Ovary (tissue), 10 donors: ENCODE measurements at places on chromosomes 6 and 20. TPM values are rescaled to one million over a fixed set of nuclear protein-coding genes. Genes with fewer than 3 reads are reported as not detected.
A peak's percentile ranks its signal among the peaks of the same experiment; 100 is the strongest.

DNA sequence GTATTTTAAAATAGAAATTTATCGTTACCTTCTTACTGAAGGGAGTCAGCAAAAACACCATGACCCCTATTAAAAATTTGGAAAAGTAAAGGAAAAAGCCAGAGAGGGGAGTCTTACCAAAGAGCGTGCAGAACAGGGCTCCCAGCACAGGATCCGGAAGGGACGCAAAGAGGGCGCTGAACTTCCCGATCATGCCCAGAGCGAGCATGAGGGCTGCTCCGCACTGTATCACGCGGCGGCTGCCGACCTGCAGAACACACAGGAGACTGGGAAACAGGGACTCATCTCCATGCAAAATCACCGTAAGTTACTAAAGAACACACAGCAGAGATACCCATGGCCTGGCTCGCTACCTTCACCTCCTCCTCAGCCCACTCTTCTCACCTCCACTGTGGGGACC, 138.6 kb downstream of the SLC23A2 start:
- DNase-seq, result no peak
- H3K36me3 ChIP-seq, result no peaks in the 10 kb centered on the region
- H3K27ac ChIP-seq, result no peak overlapping the region
- no peak overlapping the region for H3K4me3 ChIP-seq
- H3K4me1 ChIP-seq, result no peaks in the 10 kb centered on the region

Gene RHAG
- not detected for total RNA-seq

DNA sequence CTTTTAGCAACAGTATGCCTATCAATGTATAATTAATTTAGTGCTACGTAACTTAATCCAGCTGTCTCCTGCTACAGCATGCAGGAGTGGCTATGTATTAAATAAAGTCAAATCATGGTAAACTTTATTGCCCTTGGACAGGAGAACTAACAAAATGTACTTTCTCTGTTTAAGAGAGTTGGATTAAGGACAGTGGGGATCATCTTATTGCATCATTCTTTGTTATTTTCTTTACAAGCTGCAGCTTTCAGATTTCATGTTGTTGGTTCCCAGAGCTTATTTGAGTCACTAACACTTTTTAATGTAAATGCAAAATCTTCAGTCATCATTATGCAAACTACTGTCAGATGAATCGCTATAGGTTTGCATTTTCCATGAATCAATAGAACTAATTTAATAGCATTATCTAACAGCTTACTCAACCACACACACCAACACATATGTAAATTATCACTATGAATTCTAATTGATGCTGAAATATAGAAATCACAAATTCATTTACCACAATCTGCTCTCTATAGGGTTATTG, 424.7 kb downstream of the MMUT start:
- DNase-seq, result no peak
- H3K36me3 ChIP-seq, result no peaks in the 10 kb centered on the region
- H3K27me3 ChIP-seq, result no peaks in the 10 kb centered on the region
- no peak overlapping the region for H3K27ac ChIP-seq
- no peaks in the 10 kb centered on the region for H3K4me1 ChIP-seq

GRCh38 chr20:63029358-63030121, 22.8 kb upstream of the BHLHE23 start:
- no peak overlapping the region for H3K4me3 ChIP-seq

GRCh38 chr6:101275251-101275650, 118.3 kb upstream of the GRIK2 start:
- no peaks in the 10 kb centered on the region for H3K4me1 ChIP-seq
- no peak overlapping the region for H3K27ac ChIP-seq
- no peaks in the 10 kb centered on the region for H3K27me3 ChIP-seq
- DNase-seq, result no peak
- no peaks in the 10 kb centered on the region for H3K36me3 ChIP-seq

- H3K4me3 ChIP-seq, result no peak overlapping the region
- DNase-seq, result no peak
- H3K27ac ChIP-seq, result no peak overlapping the region
- H3K27me3 ChIP-seq, result no peaks in the 10 kb centered on the region
- H3K4me1 ChIP-seq, result peaks cover 5% of the 10 kb centered on the region
These were observed 180.1 kb upstream of the PDE10A start for GRCh38 chr6:165843121-165843520.

Gene LHFPL5
- total RNA-seq, result not detected

- no peak for DNase-seq
- no peak overlapping the region for H3K4me3 ChIP-seq
- H3K27ac ChIP-seq, result peak overlapping the region; percentile 6
- H3K4me1 ChIP-seq, result peaks cover 17% of the 10 kb centered on the region
These were observed 97.7 kb downstream of the LY86 start for GRCh38 chr6:6686176-6686575.

Gene BCAS4
- total RNA-seq, result 3.3 TPM

- DNase-seq, result no peak
- H3K27ac ChIP-seq, result no peak overlapping the region
- no peaks in the 10 kb centered on the region for H3K36me3 ChIP-seq
- H3K4me1 ChIP-seq, result peaks cover 2% of the 10 kb centered on the region
These were observed 97.4 kb downstream of the RIN2 start for GRCh38 chr20:19855416-19855815.

DNA sequence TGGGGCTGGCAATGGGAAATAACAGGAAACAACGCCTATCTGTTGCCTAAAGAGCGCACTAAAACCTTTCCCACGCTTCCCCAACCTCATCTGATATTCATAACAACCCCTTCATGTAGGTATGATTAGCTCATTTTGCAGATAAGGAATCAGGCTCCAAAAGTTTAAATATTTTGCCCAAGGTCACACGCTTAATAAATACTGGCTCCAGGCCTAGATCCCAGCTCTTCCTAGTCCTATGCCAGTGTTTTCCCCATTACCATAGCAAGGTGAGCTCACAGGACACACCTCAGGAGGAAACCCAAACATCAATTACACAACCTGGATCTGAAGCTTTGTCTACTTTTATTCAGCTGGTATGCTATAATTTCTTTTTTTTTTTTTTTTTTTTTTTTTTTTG, 19.6 kb downstream of the MBOAT1 start:
- no peak overlapping the region for H3K4me3 ChIP-seq
- no peak for DNase-seq
- no peaks in the 10 kb centered on the region for H3K36me3 ChIP-seq
- H3K4me1 ChIP-seq, result peaks cover 2% of the 10 kb centered on the region
- no peaks in the 10 kb centered on the region for H3K27me3 ChIP-seq
- H3K27ac ChIP-seq, result no peak overlapping the region

- no peaks in the 10 kb centered on the region for H3K27me3 ChIP-seq
- no peak overlapping the region for H3K27ac ChIP-seq
- no peaks in the 10 kb centered on the region for H3K4me1 ChIP-seq
These were observed 7.7 kb upstream of the IRF4 start for GRCh38 chr6:383856-384255.

Gene SDCBP2
- 3.0 TPM for total RNA-seq

DNA sequence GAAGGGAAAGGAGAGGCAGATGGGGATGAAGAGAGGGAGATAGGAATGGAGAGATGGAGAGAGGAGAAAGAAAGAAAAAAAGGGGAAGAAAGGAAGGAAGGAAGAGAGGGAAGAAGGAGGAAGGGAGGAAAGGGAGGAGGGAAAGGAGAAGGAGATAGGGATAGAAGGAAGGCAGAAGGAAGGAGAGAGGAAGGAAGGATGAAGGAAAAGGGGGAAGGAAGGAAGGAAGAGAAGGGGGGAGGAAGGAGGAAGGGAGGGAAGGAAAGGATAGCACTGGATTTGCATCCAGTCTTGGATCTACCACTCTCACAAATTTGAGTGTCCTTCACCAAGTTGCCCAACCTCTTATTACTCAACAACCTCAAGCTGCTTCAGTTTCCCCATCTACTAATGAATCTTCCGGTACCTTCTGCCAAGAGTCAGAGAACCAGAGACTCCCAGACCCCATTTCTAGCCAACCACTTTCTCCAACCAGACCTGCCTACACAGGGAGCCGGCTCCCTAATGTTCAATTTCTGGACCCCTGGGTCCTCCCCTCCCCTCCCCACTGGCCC, 79.7 kb upstream of the FOXP4 start:
- no peak overlapping the region for H3K27ac ChIP-seq
- no peak overlapping the region for H3K4me3 ChIP-seq
- no peaks in the 10 kb centered on the region for H3K27me3 ChIP-seq
- peaks cover 6% of the 10 kb centered on the region for H3K4me1 ChIP-seq
- DNase-seq, result no peak

GRCh38 chr6:10963113-10963512, 76.3 kb downstream of the SYCP2L start:
- no peaks in the 10 kb centered on the region for H3K27me3 ChIP-seq
- no peak overlapping the region for H3K27ac ChIP-seq
- H3K4me1 ChIP-seq, result peaks cover 2% of the 10 kb centered on the region
- no peak for DNase-seq
- H3K4me3 ChIP-seq, result no peak overlapping the region
- no peaks in the 10 kb centered on the region for H3K36me3 ChIP-seq

Gene TFAP2B
- total RNA-seq, result not detected

Gene MBOAT1
- total RNA-seq, result 12.7 TPM

DNA sequence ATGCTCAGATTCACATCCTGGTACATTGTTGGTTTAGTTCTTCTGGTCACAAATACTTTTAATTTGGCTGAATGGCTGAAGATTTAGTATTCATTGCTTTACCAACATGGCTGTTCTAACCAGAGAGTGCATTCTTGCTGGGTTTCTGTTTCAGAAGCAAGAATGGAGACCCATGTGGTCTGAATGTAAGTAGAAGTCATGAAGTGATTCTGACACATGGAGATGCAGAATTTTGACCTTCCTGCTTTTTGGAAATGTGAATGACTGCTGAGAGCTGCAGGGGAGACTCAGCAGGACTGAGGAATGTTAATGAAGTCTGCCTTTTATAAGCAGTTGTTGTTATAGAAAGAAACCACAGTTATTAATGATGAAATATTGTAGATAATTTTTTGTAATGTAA, 576.1 kb upstream of the MARCKS start:
- no peaks in the 10 kb centered on the region for H3K27me3 ChIP-seq
- no peak overlapping the region for H3K4me3 ChIP-seq
- H3K27ac ChIP-seq, result no peak overlapping the region
- no peaks in the 10 kb centered on the region for H3K4me1 ChIP-seq
- DNase-seq, result no peak

Gene ACTL10
- total RNA-seq, result 1.0 TPM

DNA sequence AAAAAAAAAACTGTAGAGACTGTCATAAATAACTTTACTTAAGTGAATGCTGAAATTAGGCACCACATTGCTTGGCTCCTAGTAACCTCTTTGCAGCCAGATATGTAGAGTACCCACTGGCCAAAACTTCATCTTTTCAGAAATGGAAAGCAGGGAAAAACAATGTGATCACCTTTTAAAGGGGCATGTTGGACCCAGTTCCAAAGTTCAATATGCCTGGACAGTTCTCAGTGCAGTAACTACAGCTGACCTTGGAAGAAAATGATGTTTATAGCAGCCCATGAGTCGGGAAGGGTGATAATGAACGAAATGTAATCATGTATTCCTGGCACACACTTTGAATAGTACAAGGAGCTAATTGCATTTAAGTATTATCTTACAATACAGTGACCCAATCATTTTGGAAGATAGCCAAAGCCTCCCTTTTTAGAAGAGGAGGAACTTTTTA, 93.6 kb upstream of the TAB2 start:
- no peak for DNase-seq
- peaks cover 13% of the 10 kb centered on the region for H3K4me1 ChIP-seq
- H3K27ac ChIP-seq, result no peak overlapping the region

DNA sequence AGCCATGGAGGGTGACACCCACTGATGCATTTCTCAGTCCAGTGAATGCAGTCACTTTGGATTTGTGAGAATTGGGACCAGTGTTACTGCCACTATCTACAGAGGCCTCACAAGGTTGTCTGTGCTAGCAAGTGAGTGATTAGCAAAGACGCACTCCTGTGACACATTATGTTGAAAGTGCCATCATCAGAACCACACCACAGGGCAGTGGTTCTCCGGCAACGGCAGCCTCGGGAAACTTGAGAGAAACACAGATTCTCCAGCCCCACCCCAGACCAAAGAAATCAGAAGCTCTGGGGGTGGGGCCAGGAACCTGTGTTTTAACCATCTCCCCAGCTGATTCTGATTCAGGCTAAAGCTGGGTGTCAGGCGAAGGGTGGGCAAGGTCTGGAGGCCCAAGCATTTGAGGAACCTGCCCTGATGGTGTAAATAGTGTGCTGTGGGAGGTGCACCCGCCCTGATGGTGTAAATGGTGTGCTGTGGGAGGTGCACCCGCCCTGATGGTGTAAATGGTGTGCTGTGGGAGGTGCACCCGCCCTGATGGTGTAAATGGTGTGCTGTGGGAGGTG, 39.9 kb downstream of the TMEM242 start:
- H3K36me3 ChIP-seq, result no peaks in the 10 kb centered on the region
- no peaks in the 10 kb centered on the region for H3K4me1 ChIP-seq
- no peak for DNase-seq
- H3K27me3 ChIP-seq, result no peaks in the 10 kb centered on the region
- H3K4me3 ChIP-seq, result no peak overlapping the region

DNA sequence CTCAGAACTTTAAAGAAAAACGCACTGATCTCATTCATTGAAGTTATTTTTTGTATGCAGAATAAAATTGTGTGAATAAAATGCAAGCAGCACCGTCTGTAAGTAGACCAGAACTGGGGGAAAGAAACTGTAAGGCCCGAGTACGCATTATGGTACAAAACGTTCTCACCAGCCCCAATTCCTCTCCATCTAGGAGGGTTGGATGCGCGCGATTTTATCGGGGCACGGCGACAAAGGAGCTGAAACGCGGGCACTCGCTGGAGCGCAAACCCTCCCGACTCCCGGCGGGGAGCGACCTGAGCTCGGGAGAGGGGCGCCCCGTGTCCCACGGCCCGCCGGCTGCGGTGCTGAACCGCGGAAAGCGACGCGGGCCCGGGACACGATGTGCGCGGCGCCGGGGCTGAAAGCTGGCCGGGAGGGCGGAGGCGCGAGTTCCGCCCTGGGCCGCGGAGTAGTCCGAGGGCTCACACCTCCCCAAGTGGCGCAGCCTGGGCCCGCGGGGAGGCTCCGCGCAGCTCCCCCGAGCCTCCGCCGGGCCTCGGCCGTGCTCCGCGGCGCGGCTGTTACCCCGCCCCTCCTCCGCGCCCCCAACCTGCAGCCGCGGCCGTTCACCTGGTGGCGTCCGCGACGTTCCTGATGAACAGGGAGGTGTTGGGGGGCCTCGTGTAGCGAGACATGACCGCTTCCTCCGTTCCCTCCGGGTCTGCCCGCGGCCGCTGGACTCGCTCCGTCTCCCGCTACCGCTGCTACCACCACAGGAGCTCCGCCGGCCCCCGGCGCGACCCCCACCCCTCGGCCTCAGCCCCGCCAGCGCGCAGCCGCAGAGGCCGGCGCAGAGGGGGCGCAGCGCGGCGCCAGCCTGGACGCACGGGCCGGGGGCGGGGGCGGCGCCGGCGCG, at the start of gene SRSF12:
SRSF12 (minus strand) TSS at position 861 of the 898 bp plus-strand sequence; CDS start at position 677, 184 bp downstream.
- DNase-seq, result peak; percentile 38
- peaks cover 5% of the 10 kb centered on the region for H3K4me1 ChIP-seq
- peak within 1 kb of the TSS; percentile 61 for H3K4me3 ChIP-seq
- no peak within 1 kb of the TSS for H3K27ac ChIP-seq
- H3K36me3 ChIP-seq, result no peaks in the 10 kb centered on the region

GRCh38 chr6:102732898-102733297, 1339.4 kb downstream of the GRIK2 start:
- no peak overlapping the region for H3K4me3 ChIP-seq
- DNase-seq, result no peak
- H3K4me1 ChIP-seq, result no peaks in the 10 kb centered on the region
- H3K27me3 ChIP-seq, result no peaks in the 10 kb centered on the region
- H3K36me3 ChIP-seq, result no peaks in the 10 kb centered on the region
